Renal pelvis (tissue), 12 donors: ENCODE measurements at places on chromosomes 7 and 10. TPM values are rescaled to one million over a fixed set of nuclear protein-coding genes. Genes with fewer than 3 reads are reported as not detected.

DNA sequence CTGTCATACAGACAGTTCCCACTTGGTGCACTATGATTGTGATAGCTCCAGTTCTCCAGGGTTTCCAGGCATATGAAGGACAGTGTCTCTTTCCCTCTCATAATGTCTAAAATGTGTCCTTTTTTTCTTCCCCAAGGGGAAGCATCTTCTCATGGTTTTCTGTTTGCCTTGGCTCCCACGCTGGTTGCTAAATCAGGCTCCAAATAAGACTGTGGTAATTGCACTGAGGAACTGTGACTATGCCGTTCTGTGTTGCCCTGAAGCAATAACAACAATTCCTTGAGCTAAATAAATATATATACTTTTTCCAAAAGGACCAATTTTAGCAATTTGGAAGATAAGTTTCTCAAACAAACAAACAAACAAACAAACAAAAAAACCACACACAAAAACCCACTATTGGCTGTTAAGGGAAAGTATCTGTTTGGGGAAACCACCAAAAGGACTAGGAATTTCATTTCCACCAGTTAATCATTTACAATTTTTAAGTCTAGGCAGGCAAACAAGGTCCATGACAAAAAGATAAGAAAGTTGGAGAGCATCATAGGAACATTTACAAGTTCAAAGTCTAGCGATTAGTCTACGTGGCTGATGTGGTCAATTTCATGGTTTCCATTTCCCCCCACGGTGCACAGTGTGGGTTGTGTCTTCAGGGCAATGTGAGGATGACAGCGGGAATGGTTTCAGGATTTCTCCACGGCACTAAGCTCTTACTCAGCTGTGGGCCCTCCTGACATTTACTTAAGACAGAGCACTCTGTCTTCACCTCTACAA is 62.4 kb downstream of the THNSL1 start:
- DNase-seq: no peak

DNA sequence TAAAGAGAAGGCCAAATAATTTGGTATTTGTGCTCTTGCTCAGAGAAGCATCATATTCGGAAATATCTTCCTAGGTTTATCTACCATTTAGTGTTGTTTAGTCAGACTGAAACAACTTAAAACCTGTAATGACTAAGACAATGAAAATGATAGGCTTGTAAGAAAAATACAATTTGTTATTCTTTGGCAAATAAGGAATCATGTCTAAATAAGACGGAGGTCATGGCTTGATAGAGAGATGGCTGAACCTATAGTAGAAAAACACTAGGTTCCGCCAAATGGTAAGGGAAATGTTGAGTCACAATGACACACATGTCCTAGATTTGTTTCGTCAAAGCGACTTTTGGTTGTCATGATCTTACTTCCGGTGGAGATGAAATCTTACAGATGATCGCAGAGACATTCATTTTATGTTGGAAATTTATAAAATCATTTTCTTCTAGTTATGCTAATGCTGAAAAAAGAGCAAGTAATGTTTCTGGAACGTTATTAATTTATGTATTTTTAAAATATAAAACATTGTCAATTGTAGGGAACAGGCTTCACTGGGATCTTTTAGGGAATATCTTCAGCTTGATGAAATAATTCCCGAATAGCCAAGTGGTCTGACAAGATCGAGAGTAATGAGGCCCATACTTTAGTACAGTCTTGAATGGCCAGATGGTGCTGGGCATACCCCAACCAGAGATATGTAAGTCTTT is 1.0 kb downstream of the SRGN start:
- DNase-seq: no peak

GRCh38 chr7:148304456-148304855 is 286.1 kb upstream of the C7orf33 start:
- DNase-seq: no peak

DNA sequence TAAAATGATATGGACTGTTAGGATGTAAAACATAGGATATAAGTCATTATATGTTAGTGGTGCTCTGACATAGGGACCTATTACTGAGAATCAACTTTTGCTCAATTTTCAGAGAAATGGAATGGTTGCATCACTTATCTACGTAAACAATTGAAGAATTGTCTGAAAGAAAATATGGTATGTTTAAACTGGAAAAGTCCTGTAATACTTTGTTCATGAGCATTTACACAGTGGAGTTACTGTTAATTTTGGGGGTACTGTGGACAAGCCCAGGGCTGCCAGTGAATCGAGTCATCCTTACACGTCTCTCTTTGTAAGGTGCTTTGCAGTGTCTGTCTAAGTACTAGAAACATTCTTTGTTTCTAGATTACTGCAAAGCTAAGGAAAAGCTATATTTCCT is 152.0 kb downstream of the ZNF22 start:
- no peak for DNase-seq

PPP1R9A gene
- polyA plus RNA-seq: 37.9 TPM

MEOX2 gene
- 0.78 TPM for polyA plus RNA-seq

DNA sequence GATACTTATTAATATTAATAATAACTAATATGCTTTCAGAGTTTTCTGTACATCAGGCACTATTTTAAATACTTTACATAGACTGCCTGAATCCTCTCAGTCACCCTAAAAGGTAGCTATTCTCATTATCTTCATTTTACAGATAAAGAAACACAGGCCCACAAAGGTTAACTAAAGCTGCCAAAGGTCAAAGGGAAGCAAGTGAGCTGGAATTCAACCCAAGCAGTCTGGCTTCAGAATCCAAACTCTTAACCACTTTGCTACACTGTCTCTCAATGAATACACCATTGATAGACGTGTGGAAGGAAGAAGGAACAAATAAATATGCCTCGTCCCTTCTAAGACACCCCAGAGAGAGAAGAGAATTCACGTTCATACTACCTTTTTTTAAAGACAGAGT is 52.0 kb downstream of the GFRA1 start:
- DNase-seq: no peak

- no peak for DNase-seq
Measured at GRCh38 chr7:74033372-74034311, 5.7 kb downstream of the ELN start.

DNA sequence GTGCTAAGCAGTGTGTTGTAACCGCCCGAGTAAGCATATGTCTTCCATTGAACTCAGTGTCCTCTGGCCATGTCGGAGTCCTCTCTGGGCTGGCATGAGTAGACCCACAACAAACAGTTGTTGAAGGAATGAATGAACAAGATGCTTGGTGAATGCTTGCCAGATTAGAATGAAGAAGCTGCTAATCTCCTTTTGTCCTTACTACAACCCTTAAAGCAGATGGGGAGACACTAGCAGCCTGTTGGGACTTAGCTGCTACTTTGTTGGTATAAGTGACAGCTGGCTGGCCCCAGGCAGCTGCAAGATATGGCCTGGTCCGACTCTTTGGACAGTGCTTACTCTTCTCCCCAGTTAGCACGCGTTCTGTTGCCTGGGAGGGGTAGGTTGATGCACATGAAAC is 370.1 kb downstream of the RPS24 start:
- DNase-seq: no peak

- DNase-seq: no peak
Measured at GRCh38 chr7:90155206-90155605, 937 bp downstream of the STEAP1 start.

DNA sequence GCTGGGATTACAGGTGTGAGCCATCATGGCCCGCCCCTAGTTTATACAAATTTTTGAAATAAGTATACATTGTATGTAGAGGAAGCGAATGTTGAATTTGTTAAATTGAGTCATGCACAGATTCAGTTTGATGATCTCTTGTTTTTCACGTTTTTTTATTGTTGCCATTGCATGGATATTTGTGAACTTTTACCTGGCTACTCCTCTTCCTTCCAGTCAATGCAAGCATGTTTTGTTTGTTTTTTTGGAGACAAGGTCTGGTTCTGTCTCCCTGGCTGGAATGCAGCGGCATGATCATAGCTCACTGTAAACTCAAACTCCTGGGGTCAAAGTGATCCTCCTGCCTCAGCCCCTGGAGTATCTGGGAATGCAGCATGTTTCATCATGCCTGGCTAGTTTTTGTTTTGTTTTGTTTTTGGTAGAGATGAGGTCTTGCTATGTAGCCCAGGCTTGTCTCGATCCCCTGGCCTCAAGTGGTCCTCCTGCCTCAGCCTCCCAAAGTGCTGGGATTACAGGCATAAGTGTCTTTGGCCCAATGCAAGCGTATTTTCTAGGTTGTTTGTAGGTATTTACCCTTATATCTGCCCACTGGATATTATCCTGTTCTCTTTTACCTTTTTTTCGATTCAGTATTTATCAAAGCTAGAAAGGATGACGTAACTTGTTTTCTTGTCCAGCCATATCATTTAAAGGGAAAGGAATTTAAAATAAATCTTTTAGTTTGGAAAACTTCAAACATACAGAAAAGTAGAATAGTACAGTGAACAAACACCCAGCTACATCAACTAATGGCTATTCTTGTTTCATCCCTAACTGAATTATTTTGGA is 11.0 kb downstream of the LCOR start:
- DNase-seq: no peak

GRCh38 chr7:2090526-2091520 is 141.9 kb downstream of the MAD1L1 start:
- no peak for DNase-seq

DYNC1I1 gene
- 0.43 TPM for polyA plus RNA-seq

- DNase-seq: no peak
Measured at GRCh38 chr10:72449941-72450441, 95.3 kb upstream of the DNAJB12 start.

DDC gene
- polyA plus RNA-seq: 79.4 TPM

DNA sequence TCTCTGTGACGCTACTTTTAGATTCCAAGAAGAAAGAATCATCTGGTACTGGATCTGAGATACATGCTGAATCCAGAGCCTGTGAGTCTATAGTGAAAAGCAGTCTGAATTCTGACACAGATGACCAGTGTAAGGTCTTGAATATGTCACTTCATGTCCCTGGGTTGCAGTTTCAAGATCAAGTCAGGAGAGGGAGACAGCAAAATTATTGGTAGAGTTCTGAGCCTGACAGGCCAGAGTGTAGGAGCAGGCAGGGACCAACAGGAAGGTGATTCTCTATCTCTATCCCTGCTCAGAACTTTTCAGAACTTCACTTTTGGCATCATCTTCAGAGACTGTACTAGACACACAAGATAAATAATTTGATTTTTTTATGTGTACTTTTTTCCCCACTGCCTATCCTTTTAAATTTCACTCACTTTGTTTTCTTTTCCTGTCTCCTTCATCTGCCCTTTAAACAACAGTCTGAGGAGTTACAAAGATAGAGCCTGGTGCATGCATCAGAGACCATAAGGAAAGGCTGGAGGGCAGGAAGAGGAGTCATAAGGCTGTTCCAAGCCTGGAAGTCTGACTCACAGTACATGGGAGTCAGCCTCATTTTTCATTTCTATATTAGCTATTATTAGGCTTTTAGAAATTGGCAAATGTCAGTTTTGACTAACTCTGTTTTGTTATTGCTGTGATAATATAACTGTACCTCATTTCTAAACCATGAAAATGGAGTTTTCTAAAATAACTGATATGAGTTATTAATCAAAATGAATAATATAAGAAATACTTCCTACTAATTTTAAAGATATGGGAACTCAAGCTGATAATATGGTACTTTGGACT is 120.2 kb upstream of the TMEM229A start:
- DNase-seq: peak; percentile 4

CUZD1 gene
- polyA plus RNA-seq: 2.2 TPM

DNA sequence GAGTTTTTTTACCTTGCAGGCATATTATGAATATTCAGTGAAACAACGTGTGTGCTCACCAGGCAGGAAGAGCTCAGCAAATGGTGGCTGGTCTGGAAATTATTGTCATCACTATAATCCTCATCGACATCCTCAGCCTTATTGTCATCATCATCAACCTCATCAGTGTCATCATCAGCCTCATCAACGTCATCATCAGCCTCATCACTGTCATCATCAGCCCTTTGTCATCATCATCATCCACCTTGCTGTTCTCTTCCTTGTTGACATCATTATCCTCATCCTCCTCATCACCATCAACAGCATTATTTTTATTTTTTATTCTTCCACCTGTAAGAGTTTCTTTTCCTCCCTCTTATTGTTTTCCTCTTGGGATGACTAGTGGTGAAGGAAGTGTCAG is 142.3 kb upstream of the GPR26 start:
- no peak for DNase-seq

ASAH2 gene
- 2.7 TPM for polyA plus RNA-seq

GRCh38 chr10:43901302-43901701 is 252.6 kb upstream of the ZNF32 start:
- DNase-seq: no peak

- no peak for DNase-seq
Measured at GRCh38 chr10:78471326-78471722, 437.7 kb downstream of the RPS24 start.

DNA sequence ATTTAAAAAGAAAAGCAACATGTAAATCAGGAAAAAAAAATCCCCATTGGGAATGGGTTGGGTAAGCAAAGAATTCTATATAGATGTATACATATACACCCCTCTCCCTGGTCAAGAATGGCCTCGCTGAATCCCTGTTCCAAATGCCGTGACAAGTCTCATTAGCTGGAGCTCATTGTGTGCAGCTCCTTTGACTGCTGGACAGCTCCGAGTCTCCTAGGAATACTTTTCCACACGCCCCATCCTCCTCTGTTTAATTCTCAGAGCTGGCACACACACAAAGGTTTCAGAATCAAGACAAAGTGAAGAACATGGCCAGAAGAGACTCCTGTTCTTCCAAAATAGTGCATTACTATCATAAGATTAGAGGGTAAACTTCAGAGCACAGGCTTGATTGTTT is 130.9 kb upstream of the MKLN1 start:
- DNase-seq: peak; percentile 42

HOXA7 gene
- 28.6 TPM for polyA plus RNA-seq
